ENCODE measurements at places on chromosomes 7 and 10.

DNA sequence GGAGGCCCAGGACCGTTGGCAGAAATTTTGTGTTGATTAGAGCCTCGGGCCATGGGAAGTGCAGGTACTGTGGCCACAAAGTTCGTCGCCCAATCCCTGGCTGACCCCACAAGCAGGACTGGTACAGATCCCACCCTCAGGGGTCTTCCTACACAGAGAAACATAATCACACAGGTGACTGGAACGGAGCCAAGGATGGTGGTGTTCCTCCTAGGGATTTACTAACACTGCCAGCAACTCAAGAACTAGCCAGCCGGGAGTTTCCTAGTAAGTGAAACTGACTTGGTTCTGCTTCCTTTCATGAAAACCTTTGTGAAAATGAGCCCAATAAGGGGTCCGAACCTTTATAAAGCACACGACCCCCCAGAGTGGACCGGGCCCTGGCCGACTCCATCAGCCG is 5.7 kb downstream of the CUX1 start:
- DNase-seq, result no peak

DNA sequence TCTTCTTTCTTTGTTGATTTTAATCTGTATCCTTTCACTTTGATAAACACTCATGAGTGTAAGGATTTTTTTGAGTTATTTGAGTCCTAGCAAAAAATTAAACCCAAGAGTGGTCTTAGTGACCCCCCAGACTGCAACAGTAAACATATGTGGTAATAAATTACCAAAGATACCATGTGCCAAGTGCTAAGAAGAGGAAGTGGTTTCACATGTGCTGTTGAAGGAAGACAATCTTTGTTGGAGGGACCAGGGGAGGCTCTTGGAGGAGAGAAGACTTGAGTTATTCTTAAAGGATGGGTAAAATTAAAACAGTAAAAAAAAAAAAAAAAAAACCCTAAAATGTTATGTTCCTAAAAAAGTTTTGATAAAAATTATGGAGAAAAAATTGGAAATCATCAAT is 150.2 kb downstream of the SEC23IP start:
- DNase-seq, result no peak

DNA sequence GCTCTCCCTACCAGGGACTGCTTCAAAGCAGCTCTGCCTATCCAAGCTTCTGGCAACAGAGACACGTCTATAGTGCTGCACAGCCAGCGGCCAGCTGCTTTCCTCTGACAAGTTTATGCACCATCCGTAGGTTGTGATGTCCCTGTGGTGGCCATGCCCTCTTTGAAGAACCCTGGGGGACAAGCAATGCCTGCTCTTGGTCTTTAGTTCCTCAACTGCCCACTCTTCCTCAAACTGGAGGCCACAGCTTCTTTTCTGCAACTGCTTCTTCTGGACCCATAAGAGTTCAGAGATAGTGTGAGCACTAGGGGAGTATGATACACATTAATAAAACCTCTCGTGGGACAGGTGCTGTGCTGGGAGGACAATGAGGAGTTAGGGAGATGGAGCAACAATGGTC is 164.9 kb downstream of the ELMO1 start:
- DNase-seq, result no peak

DNA sequence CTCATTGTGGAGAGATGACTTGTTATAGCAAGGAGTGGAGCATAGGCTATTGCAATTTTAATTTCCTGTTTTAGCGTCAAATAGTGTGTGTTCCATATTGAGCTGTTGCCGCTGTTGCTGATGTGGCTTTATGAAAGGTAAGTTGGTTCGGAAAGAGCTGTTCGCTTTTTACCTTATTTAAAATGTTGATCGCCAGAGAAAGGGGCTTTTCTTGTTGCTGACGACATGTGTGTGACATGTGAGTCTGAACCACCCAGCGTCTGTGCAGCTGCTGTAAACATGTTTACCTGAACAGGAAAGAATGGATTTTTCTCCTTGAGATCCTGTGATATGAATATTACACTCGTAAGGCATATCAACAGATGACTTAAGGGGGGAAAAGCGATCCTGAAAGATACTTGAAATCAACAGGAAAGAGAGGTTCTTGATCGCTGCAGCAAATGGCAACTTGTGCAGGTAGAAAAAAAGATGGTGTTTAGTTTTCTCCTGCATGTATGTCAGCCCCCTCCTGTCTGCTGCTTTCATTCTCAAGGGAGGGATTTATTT is 2.5 kb downstream of the ZEB1 start:
- DNase-seq, result no peak

DNA sequence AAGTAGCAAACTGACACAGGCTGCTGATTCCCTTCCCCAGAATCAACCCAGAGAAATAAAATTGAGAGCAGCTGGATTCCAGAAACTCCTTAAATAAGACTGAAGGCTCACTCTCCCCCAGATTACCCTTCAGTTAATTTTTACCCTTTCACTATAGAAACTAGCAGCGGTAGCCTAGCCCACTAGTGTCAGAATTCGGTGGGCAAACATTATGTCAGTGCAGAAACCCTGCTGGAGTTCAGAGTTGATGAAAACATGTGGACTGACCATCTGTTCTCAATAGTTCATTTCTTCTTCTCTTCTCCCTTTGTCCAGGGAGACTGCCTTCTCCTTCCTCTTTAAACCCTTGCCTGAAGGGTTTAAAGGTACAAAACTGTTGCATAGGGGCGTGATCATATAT is 100.1 kb downstream of the PODXL start:
- DNase-seq, result no peak
